Forelimb muscle (tissue), 1 donor: ENCODE measurements at places on chromosomes 11 and 22.

- DNase-seq, result no peak
Observed at GRCh38 chr11:126159719-126160344, 51.6 kb downstream of the RPUSD4 start.

- DNase-seq, result no peak
Observed at GRCh38 chr11:76391021-76391420, 9.9 kb downstream of the GVQW3 start.

- no peak for DNase-seq
Observed at GRCh38 chr22:49152127-49152938, 675.3 kb downstream of the BRD1 start.

- no peak for DNase-seq
Observed at GRCh38 chr11:21602699-21603098, 590.2 kb upstream of the ANO5 start.

DNA sequence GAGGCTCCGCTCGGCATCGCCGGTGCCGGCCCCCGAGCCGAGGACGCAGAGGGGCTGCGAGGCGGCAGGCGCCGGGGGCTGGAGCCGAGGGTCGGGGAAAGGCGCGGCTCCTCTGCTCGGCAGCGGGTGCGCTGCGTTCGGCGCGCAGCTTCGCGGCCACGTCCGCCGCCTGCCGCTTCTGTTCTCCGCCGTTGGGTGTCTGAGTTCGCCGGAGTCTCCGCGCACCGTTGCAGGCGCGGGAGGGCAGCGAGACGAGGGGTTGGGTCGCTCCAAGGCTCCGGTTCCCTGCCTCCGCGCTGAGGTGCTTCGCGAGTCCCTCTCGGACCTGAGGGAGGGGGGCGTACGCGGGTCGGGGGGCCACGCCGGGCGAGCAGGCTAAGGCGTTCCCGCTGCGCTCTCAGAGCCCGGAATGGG lies 347 bp downstream of the MN1 start:
- no peak for DNase-seq

DNA sequence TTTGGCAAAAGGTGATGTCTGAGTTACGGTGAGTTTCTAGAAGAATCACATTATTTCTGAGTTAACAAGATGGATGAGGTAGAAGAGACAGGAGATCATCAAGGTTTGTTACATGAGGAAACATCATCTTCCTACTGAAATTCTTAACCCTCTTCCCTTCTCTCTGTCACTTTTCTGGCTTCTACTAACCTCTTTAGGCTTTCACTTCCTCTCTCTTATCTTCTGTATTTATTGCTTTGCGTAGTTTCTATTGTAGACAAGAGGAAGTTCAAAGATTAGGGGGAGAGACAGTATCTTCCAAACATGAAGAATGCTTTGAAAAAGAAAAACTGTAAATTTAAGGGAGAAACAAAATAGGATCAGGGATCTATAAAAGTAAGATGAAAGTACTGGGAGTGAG lies 75.4 kb downstream of the TRPC6 start:
- no peak for DNase-seq

GRCh38 chr22:31948002-31948401 lies 3.7 kb downstream of the YWHAH start:
- no peak for DNase-seq

DNA sequence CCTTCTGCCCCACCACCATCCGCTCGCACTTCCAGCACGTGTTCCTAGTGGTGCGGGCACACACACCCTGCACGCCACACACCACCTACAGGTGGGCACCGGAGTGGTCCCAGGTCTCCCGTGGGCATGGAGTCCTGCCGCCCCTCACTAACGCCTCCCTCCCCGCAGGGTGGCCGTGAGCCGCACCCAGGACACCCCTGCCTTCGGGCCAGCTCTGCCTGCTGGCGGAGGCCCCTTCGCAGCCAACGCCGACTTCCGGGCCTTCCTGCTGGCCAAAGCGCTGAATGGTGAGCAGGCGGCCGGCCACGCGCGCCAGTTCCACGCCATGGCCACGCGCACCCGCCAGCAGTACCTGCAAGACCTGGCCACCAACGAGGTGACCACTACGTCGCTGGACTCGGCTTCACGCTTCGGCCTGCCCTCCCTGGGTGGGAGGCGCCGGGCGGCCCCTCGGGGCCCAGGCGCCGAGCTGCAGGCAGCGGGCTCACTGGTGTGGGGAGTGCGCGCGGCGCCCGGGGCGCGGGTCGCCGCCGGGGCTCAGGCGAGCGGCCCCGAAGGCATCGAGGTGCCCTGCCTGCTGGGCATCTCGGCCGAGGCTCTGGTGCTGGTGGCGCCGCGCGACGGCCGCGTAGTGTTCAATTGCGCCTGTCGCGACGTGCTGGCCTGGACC lies 8.5 kb downstream of the SIPA1 start:
- DNase-seq, result no peak

DNA sequence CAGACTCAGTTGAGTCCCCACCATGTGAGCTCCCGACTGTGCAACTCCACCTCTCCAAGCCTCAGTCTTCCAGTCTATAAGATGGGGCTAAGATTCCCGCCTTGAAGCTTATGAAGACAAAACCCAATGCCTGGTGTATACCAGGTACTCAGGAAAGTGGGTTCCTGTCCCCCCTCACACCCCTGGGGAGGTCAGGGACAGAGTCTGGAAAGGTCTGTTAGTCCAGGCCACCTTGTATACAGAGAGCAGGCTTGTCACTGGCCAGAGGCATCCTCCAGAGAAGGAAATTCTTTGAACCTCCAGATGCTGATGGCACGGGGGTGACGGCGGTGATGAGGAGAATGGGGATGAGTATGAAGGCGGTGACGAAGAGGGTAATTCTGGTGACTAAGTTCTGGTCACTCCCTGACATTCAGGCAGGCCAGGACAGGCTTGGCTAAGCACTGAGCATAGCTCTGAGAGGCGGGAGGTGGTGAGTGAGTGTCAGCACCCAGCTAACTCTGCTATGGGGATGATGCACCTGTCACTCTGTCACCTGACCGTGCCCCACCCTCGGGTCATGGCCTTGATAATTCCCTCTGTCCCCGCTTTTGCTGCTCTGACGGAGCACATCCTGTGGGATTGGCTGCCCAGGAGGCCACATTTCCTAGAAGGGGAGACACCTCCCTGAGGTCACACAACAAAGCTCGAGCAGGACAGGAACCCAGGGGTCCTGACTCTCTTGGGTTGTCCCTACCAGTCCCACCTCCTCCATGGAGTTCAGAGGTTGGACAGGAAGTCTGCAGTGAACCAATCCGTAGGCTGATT lies 30.9 kb upstream of the CSNK1E start:
- no peak for DNase-seq

DNA sequence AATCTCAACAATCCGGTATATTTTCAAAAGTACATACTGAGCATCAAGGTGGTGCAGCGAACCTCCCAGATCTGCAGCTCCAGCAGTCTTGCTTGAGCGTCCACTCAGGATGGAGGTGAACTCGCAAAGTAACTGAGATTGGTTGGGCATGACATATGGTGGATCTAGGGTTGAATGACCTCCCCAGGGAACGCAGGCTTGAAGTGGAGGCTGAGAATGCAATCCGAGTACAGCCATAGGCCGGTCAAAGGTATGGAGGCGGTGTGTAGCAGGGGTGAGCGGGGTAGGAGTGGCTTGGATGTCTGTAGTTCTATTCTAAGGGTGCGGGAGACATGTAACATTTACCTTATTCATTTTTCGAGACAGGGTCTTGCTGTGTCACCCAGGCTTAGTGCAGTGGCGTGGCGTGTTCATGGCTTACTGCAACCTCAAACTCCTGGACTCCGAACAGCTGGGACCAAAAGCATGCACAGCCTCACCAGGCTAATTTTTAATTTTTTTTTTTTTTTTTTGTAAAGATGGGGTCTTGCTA lies 631 bp upstream of the C22orf39 start:
- DNase-seq, result no peak

DNA sequence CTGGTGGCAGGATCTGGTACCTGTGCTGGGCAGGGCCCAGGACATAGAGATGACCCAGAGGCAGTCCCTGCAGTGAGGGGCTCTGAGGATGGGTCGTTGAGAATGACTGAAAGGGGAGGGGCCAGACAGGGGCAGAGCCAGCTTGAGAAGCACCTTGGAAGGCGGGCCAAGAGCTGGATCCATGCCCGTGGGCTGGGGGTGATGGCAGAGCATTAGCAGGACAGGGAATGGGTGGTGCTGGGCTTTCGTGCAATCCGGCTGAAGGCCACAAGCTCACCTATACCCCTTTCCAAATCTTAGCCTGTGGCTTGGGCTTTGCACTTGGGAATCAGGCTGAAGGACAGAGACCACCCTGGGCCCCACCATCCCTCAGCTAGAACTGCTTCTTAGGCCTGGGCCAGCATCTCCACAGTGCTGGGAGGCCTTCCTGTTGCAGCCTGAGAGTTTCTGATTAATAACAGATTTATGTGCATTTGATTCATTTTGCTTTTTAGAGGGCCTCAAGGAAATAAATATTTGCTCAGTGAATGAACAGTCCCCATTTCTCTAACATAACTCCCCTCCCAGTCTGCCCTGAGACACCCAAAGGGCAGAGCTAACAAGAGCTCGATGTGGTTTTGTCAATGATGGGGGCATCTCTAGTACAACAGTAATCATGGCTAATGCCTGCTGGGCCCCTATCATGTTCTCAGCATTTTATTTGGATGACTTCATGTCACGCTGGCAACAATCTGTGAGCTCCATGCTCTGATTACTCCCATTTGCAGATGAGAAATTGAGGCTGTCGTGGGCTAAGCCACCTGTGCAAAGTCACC lies 39.3 kb downstream of the RIBC2 start:
- DNase-seq, result no peak

DNA sequence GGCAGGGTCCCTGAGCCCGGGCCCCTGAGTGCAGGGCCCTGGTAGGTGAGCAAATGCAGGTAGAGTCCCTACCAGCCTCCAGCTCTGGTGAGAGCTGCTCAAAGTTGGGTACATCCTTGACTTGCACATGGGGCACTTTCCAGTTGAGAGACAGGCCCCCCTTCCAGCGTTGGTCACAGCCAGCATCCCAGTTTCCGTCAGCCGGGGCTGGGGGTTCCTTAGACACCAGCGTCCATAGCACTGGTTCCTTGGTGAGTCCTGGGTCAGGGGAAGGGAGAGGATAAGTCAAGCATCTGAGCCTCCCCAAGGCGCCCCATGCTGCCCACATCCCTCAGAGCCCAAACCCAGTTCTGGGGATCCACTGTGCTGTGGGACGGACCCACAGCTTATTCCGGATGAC lies 5.6 kb downstream of the PNPLA5 start:
- no peak for DNase-seq

DNA sequence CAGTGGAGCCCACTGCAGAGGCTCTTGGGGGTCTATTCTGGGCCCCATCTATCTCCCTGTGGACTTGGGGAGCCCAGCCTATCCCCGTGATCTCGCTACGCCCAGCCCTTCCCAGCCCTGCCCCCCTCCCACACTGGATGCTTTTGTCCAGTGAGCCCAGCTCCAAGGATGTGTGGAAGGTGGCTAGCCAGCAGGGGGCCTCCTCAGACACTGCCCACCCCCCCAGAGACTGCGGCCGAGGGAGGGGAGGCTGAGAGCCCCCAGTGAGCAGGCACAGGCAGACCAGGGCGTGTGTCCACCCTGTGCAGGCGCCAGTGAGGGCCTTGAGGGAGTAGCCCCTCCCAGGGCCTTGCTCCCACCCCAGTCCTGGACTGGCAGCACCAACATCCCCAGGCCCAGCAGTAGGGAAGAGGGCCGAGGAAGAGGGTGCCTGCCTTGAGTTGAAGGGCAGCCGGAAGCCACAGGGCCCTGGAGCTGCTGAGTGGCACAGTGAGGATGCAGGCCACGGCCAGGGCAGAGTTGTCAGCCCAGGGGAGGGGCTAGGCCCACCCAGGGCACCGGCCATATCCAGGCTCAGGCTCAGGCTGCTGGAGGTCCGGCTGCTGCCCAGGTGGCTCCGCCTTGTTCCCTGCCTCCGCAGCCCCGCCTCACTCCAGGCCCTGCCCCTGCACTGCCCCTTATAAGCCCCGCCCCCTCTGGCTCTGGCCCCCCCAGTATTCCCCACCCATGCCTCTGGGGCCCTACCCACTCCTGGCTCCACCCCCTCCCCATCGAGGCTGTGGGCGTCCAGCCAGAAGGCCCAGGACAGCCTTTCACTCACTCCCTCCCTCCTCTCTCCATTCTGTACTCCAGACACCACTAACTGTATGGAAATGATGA lies 28.0 kb downstream of the MOB2 start:
- no peak for DNase-seq

DNA sequence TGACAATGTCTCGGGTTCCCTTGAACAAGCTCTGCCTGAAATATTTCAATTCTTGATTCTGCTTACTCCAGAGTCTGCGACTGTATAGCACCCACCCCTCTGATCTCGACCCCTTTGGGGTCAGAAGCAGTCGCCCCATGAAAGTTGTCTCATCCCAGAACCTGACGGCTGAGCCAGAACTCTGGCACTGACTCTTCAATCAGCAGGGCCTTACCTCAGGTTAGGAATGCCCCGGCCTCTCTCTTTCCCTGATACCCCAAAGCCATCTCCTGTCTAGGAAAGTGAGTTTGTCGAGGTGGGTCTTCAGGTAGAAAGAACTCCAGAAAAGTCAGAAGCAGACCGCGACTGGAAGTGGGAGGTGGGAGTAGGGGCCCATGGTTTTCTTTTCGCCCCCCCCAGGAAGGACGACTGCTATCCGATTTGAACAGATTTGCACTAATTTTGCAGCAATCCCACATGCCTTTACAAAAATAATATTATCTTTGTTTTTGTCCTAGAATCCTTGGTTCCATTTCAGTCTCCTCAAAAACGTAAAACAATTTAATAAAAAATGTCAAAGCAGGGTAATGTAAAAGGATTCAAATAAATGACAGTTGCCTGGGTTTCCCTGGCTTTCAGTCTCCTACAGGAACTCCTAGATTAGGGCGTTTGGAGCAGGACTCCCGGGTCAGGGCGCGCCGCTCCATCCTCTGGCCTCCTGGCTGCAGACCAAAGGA lies 898 bp upstream of the ROBO3 start:
- DNase-seq, result no peak

GRCh38 chr11:31237819-31238760 lies 131.4 kb downstream of the DCDC1 start:
- no peak for DNase-seq

- no peak for DNase-seq
Observed at GRCh38 chr11:69893631-69894030, 74.4 kb upstream of the FGF3 start.

- DNase-seq, result no peak
Observed at GRCh38 chr22:37571992-37572373, 7.9 kb downstream of the LGALS2 start.

DNA sequence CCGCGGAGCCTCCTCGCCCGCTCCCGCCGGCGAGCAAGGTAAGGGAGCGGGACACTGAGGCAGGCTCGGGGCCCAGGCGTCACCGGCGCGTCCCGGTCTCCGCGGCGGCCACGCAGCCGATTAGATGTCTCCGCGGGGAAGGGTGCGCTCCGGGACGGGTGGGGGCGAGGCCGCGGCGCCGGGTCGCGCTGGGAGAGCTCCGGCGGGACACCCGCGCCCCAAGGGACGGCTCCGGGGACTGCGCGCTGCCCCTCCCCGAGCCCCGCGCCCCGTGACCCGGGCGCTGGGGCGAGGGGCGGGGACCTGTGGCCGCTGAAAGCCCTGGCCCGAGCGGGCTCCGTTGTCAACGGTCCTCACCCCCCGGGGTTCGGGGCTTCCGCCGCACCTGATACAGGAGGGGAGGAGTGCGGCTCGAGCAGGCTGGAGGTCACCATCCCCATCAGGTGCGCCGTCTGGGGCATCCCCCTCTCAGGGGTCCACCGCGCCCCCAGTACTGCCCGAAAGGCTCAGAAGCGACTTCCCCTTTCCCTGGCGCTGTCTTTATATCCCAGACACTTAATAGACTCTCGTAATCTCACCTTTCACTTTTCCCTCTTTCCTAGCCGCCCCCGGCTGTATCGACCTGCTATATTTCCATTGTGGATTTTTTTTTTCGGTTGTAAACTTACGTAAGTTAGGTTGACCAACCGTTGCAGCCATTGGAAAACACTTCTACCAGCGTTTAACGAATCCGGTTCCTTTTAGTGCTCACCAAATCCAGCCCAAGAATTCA lies 573 bp downstream of the PPFIA1 start:
- no peak for DNase-seq
